ENCODE measurements at places on chromosomes 4 and X.
A peak's percentile ranks its signal among the peaks of the same experiment; 100 is the strongest.

DNA sequence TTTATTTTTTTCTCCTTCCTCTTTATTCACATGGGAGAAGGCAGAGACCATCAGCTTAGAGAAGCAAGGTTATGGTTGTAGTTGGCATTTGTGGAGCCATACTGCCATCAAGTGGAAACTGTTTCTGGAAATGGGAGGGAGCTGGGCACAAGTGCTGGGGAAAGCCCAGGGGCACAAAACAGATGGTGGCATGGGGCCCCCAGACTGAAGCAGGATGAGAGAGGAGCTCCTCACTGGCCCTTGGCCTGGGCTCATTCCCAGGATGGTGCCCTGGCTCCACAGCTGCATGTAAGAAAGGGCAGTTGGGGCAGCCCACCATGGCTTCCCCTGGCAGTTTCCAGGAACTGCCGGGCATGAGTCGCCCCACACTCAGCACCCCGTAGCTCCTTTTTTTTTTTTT, 59.2 kb downstream of the NBDY start:
- DNase-seq: no peak
- H3K4me3 ChIP-seq: no peak overlapping the region
- no peaks in the 10 kb centered on the region for H3K36me3 ChIP-seq
- no peaks in the 10 kb centered on the region for H3K27me3 ChIP-seq

DNA sequence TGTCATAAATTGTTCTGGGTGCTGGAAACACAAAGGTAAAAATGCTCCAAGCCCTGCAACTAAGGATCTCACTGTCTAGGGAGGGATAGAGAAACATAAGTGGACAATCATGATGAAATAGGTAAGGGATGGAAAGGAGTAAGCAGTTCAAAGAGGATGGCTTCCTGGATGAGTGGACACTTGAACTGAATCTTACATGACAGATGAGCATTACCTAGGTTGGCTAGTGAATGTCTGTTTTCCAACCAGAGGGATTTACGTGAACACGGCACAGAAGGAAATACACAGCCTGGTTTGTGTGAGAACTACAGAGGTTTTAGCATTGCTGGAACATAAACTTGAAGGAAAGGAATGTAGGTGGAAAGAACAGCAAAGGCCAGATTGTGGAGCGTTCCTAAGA, 150.2 kb upstream of the GALNT7 start:
- H3K4me1 ChIP-seq: no peaks in the 10 kb centered on the region
- no peaks in the 10 kb centered on the region for H3K27me3 ChIP-seq
- H3K4me3 ChIP-seq: no peak overlapping the region
- no peak overlapping the region for H3K27ac ChIP-seq
- H3K36me3 ChIP-seq: no peaks in the 10 kb centered on the region

- no peaks in the 10 kb centered on the region for H3K4me1 ChIP-seq
- no peak overlapping the region for H3K27ac ChIP-seq
- H3K36me3 ChIP-seq: no peaks in the 10 kb centered on the region
- peaks cover 3% of the 10 kb centered on the region for H3K27me3 ChIP-seq
These were observed 10.5 kb upstream of the ZNF330 start for GRCh38 chr4:141210168-141210567.

DNA sequence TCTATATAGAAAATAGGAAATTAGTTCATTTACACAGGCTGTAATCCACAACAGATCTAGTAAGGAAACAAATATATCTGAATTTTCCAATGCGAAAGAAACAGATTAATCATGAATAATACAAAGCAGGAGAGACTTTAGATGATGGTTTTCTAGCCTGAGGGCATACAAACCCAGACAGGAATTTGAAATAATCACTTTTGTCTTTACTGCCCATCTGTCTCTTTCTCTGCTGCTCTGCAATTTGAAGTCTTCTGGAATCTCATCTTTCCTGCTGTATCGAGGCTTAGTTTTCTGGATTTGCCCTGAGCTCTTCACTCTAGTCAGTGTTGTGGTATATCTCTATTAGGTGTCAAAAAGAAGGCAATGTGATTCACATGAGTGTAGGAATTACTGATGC, 711.8 kb upstream of the FAM241A start:
- no peaks in the 10 kb centered on the region for H3K36me3 ChIP-seq
- H3K27me3 ChIP-seq: no peaks in the 10 kb centered on the region
- DNase-seq: no peak
- H3K27ac ChIP-seq: no peak overlapping the region
- no peak overlapping the region for H3K4me3 ChIP-seq

GRCh38 chrX:73481521-73481920, 34.7 kb downstream of the CDX4 start:
- H3K36me3 ChIP-seq: no peaks in the 10 kb centered on the region
- no peak overlapping the region for H3K27ac ChIP-seq
- H3K4me1 ChIP-seq: no peaks in the 10 kb centered on the region
- no peak overlapping the region for H3K4me3 ChIP-seq
- no peaks in the 10 kb centered on the region for H3K27me3 ChIP-seq

GRCh38 chrX:109728173-109728535, 4.9 kb downstream of the ACSL4 start:
- H3K36me3 ChIP-seq: no peaks in the 10 kb centered on the region
- no peaks in the 10 kb centered on the region for H3K4me1 ChIP-seq
- DNase-seq: no peak

GRCh38 chr4:1039493-1040343, 28.3 kb downstream of the FGFRL1 start:
- no peak overlapping the region for H3K27ac ChIP-seq
- no peak for DNase-seq
- no peaks in the 10 kb centered on the region for H3K27me3 ChIP-seq
- H3K4me1 ChIP-seq: no peaks in the 10 kb centered on the region

DNA sequence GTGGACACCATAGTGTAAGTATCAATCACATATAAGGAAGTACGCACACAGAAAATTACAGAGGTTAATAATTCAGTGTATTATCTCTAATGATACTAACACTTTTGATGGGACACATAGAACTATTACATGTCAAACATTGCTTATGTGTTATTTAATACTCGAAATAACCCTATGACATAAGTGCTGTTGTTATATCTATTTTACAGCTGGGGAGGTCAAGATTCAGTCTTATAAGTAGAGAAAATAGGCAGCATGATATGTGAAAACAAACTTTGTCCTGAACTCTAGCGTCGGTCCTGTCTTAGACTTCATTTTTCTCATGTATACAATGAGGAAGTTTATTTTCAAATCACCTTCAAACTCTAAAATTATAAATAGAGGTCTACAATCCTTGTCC, 23.2 kb downstream of the ENPEP start:
- H3K27me3 ChIP-seq: peaks cover 2% of the 10 kb centered on the region
- DNase-seq: no peak
- no peaks in the 10 kb centered on the region for H3K4me1 ChIP-seq
- no peaks in the 10 kb centered on the region for H3K36me3 ChIP-seq

GRCh38 chrX:116605576-116605975, 142.8 kb upstream of the CT83 start:
- H3K4me3 ChIP-seq: no peak overlapping the region
- no peaks in the 10 kb centered on the region for H3K4me1 ChIP-seq
- no peak overlapping the region for H3K27ac ChIP-seq
- no peak for DNase-seq
- no peaks in the 10 kb centered on the region for H3K27me3 ChIP-seq

GRCh38 chr4:139054791-139055505, 39.4 kb downstream of the NOCT start:
- peaks cover 43% of the 10 kb centered on the region for H3K36me3 ChIP-seq
- no peak overlapping the region for H3K4me3 ChIP-seq
- H3K27me3 ChIP-seq: no peaks in the 10 kb centered on the region
- no peak for DNase-seq

DNA sequence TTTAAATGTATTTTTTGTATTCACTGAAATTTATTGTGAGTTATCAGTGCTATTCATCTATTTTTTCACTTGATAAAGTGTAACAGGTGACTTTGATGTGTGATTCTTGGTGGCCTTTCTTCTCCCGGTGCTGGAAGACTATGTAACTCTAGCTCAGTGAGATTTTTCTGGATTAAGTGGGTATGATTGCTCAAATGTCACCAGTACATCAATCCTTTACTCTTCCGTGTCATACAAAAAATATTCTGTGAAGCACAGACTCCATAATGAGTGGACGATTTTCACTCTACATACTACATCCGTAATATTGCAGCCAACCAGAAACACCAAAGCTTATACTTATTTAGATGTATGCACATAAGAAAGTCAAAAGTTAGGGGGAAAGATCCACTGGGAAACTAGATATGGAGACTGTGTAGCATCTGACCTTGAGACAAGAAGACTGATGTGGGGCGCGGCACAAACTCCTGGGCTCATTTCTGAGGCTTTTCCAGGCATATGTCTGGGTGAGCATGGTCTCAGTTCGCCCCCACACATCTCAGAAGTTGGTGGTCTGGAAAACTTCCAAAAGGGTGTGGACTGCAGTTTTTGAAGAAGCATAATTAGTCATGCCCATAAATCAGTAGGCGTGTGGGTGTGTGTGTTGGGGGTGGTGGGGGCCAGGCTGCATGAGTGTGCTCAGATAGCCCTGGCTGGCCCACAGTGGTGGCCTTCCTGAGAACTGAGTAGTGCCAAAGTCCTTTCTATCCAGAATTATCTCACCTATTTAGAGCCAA, 53.9 kb upstream of the TENM3 start:
- H3K4me3 ChIP-seq: no peak overlapping the region
- no peak overlapping the region for H3K27ac ChIP-seq
- no peak for DNase-seq
- no peaks in the 10 kb centered on the region for H3K4me1 ChIP-seq

- peaks cover 24% of the 10 kb centered on the region for H3K4me1 ChIP-seq
- H3K27me3 ChIP-seq: no peaks in the 10 kb centered on the region
- peak; percentile 73 for DNase-seq
- H3K27ac ChIP-seq: peak overlapping the region; percentile 1
These were observed 306.3 kb downstream of the ANK2 start for GRCh38 chr4:113355550-113356371.

DNA sequence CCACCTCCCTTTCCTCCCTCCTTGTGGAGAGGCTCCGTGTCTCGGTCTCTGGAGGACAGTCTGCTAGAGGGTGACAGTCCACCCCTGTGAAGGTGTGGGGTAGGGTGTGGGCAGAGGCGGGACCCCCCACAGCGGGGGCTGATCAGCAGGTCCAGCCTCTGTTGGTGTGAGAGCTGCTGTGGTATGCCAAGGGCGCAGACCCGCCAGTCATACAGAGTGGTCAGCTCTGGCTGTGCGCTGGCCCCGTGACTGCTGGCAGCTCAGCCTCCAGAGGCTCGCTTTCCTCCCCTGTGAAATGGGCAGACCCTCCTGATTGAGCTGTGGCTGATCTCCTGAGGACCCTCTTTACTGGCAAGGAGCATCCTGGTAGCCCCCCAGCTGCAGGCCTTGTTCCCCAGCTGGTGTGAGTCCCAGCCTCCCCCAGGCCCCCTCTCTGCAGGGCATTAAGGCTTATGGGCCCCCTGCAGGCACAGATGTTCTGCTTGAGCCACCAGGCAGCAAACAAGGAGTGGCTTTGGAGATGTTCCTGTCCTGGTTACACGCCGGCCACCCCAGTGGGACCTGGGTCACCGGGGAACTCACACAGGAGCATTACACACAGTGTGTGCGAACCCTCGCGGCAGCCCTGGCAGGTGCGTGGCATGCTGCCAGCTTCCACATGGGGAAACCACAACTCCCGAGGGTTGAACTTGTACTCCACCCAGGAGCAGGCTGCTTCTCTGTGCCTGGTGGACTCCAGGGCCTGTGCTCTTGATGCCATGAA, 76.8 kb downstream of the PPP2R2C start:
- H3K27me3 ChIP-seq: no peaks in the 10 kb centered on the region

GRCh38 chr4:8229331-8229975, 30.4 kb downstream of the SH3TC1 start:
- H3K36me3 ChIP-seq: peaks cover 22% of the 10 kb centered on the region
- no peaks in the 10 kb centered on the region for H3K27me3 ChIP-seq
- H3K4me1 ChIP-seq: peaks cover 39% of the 10 kb centered on the region
- H3K27ac ChIP-seq: peak overlapping the region; percentile 38
- no peak overlapping the region for H3K4me3 ChIP-seq

- peak overlapping the region; percentile 15 for H3K27ac ChIP-seq
- no peaks in the 10 kb centered on the region for H3K27me3 ChIP-seq
- H3K36me3 ChIP-seq: peaks cover 10% of the 10 kb centered on the region
- peak; percentile 53 for DNase-seq
- H3K4me3 ChIP-seq: no peak overlapping the region
These were observed 32.6 kb upstream of the MSMO1 start for GRCh38 chr4:165294907-165295306.

DNA sequence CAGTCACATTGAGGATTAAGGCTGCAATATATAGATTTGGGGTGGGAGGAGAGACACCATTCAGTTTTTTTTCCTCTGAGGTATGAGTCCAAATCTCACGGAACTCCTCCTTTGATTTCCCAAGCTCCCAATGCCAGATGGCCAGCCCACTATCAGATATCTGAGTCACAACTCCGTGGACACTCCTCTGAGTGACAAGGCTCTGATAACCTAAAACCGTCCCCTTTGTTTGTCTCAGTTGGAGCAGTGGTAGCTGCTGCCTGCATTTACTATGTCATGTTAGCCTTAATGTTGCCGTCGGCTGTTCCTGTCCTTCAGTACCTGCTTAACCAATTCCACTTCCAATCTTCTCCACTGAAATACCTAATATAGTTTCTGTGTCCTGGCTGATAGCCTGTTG, 107.3 kb downstream of the DTHD1 start:
- no peak for DNase-seq
- H3K36me3 ChIP-seq: no peaks in the 10 kb centered on the region
- peaks cover 10% of the 10 kb centered on the region for H3K4me1 ChIP-seq
- peaks cover 28% of the 10 kb centered on the region for H3K27me3 ChIP-seq
- H3K27ac ChIP-seq: no peak overlapping the region

GRCh38 chr4:25827897-25828296, 34.9 kb downstream of the SEL1L3 start:
- no peak overlapping the region for H3K27ac ChIP-seq
- H3K4me1 ChIP-seq: peaks cover 2% of the 10 kb centered on the region
- H3K27me3 ChIP-seq: no peaks in the 10 kb centered on the region
- H3K4me3 ChIP-seq: no peak overlapping the region
- H3K36me3 ChIP-seq: peaks cover 16% of the 10 kb centered on the region
- no peak for DNase-seq

DNA sequence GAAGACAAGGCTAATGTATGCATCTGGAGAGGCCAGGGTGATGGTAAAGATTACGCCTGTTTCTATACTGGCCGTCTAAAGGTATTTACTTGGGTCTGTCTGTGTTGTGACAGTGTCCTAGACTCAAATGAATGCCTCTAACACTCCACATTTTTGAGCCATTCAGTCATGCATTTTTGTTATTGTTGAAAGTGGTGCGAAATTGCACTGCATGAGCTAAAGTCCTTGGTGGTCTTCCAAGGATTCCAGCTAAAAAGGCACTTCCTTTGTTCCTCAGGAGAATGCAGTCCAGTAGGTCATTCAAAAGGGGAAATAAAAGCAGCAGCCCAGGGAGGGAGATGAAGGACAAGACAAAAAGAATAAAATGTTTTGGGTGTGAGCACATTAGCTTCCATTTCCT, 3.0 kb downstream of the GPC4 start:
- no peak overlapping the region for H3K4me3 ChIP-seq
- no peaks in the 10 kb centered on the region for H3K27me3 ChIP-seq
- no peak overlapping the region for H3K27ac ChIP-seq
- no peak for DNase-seq
